ENCODE measurements at places on chromosomes 5 and 9. TPM values are rescaled to one million over a fixed set of nuclear protein-coding genes. Genes with fewer than 3 reads are reported as not detected.

The MEIKIN gene
- not detected for total RNA-seq

The SLC36A3 gene
- not detected for total RNA-seq

The SKP1 gene
- total RNA-seq: 458 TPM

The SIGMAR1 gene
- total RNA-seq: 25.6 TPM

The C9orf78 gene
- 32.0 TPM for total RNA-seq

The CD180 gene
- total RNA-seq: 1.6 TPM

The ARAP3 gene
- 14.7 TPM for total RNA-seq

The GALNT12 gene
- total RNA-seq: 0.54 TPM

The FYB1 gene
- 4.7 TPM for total RNA-seq

The ADAMTS12 gene
- 2.1 TPM for total RNA-seq

The CD72 gene
- total RNA-seq: 0.89 TPM

DNA sequence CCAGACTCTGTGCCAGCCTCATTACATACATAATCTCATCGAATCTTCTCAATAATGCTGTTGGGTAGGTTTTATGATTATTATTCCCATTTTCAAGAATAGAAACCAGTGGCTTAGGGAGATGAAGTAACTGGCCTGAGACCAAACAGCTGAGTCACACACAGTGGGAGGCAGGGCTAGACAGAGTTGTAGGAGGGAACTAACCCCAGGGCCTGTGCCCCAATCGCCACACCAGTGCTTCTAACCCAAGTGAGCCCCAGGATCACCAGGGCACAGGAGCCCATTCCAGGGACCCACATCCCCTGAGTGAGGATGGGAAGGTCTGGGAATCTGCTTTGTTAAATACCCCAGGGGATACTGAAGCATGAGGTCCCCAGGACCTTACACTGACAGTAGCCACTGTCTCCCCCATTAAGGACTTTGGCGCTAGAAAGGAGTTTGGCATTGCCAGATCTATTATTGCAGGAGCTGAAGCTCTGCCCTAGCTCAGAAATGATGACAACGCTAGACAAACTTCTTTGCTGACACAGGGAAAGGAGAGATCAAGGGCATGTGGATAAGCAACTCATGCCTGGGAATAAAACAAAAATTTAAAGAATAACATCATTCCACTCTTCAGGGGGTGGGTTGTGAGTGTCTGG, 63.8 kb upstream of the PPARGC1B start:
- no peak for DNase-seq

DNA sequence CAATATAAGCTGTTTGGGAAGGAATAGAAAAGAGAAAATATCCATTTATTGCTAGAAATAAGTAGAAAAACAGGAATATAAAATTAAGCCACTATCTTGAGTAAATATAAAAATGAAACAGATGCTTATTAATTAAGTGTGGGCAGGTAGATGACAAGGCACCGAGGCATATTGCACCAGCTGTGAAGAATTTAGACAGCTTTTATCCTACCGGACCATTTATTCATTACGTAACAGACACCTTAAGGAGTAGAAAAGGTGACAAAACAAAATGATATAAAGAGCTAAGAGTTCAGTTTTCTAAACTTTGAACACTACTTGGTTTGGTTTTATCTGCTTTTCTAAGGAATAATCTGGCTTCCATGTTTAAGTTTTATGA, 404.1 kb downstream of the PTPRD start:
- DNase-seq: no peak

- no peak for DNase-seq
These were observed 39.0 kb upstream of the HOMER1 start for GRCh38 chr5:79552984-79553383.

DNA sequence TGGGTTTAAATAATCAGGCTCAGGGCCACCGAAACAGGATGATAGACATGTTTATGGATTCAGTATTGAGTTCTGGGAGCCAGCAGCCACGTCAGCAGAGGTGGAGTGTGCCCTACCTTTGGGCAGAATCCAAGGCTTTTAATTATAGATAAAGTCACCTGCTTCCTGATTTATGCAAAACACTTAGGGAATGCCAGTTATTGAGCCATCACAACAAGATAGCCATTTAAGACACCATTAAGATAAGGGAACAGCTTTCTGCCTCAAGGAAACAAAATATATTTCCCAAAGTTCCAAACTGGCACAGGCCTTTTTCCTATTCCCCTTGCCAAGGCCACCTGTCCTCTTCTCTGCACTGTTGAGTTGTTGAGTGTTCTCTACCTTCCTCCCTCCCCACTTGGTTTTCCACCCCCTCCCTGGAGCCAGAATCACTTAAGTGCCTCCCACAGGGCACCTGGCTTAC, 2.4 kb downstream of the CCL28 start:
- DNase-seq: no peak

DNA sequence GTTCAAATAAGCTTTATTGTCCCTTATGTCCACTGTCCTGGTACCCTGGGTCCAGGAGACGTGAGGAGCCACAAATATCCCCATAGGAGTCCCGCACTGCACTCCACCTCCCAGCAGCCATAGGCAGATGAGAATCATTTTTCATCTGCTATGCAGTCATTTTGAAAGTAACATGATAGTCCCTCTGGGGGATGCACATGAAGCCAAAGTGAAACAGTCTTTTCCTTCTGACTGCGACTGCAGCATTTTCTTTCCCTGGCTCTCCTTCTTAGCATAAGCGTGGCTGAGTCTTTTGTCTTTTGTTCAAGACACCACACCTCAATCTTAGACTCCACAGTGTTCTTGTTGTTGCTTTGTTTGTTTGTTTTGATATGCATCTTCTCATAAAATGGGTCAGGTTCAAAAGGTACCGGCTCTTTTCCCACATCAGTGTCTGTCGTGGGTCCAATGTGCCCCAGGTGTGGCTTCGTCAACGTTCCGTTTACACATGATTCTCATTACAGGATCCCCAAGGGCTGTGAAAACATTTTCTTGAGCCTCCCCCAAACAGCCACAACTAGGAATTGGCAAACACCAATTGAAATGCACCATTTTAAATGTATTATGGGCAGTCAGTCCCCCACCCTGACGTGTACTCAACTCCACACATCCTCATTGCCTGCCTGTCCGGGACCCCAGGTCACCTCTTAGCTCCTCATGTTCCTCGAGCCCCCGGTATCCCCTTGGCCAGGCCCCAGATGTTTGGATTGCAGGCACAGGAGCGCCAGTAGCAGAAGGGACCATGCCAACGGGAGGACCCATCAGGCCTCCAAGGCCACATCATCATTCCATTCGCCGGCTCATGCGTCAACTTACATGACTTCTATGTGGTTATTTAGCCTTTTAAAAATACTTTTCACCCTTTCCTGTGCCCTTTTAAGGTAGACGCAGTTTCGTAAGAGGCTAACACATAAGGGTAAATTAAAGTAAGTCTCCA, 237.8 kb upstream of the DAPK1 start:
- DNase-seq: no peak

DNA sequence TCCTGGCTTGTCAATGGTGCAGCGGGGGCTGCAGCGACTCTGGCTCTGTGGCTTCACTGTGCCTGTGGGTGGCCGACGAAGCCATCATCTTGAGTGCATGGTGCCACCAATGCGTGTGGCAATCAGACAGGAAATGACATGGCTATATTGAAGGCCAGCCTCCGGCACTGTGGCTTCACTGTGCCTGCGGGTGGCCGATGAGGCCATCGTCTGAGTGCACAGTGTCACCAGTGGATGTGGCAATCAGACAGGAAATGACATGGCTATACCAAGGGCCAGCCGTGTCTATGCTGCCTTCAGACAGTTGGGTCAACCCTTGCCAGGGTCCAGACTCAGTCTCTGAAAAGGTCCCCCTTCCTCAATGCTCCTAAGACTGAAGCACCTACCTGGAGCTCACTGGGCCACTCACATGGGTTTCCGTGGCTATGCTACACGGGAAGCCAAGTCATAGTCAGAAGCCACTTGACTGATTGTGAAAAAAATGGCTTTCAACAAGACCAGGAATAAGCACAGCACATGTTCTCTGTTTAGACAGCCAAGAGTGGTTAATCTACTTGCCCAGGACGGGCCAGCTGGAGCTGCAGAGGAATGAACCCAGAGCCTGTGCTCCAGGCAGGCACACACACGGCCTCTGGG, 67.5 kb upstream of the S1PR3 start:
- DNase-seq: peak; percentile 76

GRCh38 chr9:123796094-123796493, 133.8 kb downstream of the DENND1A start:
- no peak for DNase-seq

DNA sequence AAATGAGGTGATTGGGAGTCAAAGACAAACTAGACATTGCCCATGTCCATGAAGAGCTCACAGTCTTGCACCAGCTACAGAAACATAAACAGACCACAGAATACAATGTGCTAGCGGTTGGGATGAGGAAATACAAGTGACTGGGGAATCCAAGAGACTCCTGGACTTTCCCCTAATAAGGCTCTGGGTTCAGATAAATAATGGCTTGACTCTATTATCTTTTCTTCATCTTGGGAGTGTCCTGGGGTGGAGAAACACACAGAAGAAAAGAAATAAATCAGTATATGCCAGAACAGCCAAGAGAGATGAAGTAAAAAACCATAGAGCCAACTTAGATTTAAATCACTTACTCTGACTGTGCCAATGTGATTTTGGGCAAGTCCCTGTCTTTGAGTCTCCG, 227.8 kb downstream of the PAPPA start:
- DNase-seq: no peak

DNA sequence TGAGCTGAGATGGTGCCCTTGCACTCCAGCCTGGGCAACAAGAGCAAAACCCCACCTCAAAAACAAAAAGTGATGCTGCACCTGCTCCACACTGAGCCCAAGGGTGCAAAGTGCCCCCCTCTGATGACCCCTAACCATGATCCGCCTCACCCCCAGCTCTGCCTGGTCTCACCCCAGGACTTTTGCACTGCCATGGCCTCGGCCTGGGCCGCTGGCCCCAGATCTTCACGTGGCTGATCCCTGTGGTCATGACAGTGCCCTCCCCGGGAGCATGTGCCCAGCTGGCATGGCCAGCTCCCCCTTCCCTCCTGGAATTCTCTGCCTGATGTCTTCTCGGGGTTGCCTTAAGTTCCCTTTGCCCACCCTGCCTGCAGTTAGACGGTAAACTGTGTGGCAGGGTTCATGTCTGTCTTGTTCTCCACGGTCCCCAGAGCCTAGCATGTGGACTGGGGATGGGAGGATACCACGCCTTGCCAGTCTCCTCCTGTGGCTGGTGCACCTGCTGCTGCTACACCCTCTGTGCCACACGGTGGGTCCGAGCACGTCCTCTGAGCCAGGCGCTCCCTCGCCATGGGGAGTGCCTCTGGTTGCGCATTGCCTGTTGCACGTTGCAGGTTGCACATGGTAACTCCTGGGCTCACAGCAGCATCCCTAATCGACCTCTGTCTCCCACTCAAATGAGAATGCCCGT, 77.4 kb upstream of the PPP1R26 start:
- peak; percentile 23 for DNase-seq

- no peak for DNase-seq
These were observed 14.9 kb downstream of the TXN start for GRCh38 chr9:110241260-110241857.

GRCh38 chr5:83472508-83473345, 1.2 kb downstream of the VCAN start:
- peak; percentile 75 for DNase-seq

GRCh38 chr5:77086689-77087483, at the start of gene ZBED3:
ZBED3 (minus strand) TSS chr5:77087285; CDS start chr5:77077878, 9,407 bp downstream.
- DNase-seq: peak; percentile 82

DNA sequence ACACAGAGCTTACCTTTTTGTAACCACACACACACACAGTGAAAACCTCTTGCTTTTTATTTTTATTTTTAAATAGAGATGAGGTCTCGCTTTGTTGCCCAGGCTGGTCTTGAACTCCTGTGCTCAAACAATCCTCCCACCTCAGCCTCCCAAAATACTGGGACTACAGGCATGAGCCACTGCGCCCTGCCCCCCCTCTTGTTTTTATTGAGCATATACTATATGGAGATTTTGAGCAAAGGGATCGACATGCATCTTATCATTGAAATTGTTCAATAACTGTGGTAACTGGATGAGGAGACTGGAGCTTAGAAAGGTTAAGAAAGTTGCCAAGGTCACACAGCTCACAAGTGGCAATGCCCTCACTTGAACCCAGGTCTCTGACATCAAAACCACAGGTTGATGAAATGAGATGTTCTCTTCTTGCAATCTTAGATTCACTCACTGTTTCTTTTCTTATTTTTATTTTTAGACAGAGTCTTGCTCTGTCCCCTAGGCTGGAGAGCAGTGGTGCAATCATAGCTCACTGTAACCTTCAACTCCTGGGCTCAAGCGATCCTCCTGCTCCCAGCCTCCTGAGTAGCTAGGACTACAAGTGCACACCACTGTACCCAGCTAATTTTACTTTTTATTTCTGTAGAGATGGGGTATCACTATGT, 26.8 kb upstream of the STXBP1 start:
- DNase-seq: no peak

- no peak for DNase-seq
These were observed 785.0 kb downstream of the PRELID2 start for GRCh38 chr5:145050181-145050580.

- DNase-seq: no peak
These were observed 273.2 kb downstream of the MAST4 start for GRCh38 chr5:66869347-66869746.

DNA sequence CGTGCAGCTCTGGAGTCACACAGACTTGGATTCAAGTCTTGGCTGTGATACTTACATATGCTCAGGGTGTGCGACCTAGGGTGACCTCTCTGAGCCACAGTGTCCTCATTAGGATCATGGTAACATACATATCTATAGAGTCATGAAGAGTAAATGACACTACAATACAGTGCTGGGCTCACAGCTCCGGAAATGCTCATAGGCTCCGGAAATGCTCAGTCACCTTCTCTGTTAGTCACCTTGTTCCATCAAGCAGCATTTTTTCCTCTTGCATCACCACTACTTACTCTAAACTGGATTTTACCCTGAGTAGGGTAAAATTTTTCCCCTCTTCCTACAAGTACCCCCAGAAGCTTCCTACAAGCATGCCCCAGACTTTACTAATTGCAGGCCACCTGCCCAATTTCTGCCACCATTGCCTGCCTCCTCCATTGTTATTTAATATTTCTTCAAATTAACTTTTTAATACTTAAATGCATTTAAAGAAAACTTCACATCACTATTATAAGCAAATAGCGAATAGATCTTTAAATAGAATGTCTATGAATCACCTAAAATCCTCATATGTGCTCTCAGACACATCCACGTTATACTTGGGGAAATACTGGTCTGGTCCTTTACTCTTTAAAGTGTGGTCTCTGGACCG, 147.6 kb upstream of the SPRY4 start:
- DNase-seq: no peak

GRCh38 chr5:172722327-172722815, 48.6 kb downstream of the DUSP1 start:
- DNase-seq: no peak

DNA sequence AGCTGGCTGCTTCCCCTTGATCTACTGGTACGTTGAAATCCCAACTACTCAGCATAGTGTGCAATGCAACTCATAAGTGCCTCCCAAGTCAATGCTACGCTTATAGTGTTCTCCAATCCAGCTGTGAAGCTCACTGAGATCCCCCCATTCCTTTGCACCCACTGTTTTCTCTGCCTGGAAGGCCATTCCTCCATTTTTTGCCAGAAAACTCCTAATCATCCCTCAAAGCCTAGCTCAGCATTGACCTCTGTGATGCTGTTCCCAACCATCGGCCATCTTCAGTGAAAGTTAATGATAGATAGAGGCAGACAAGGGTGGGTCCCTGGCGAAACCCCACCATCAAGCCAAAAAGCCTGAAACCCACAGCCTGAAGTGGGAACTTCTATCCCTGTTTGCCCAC, 211.0 kb downstream of the ENC1 start:
- DNase-seq: no peak

- DNase-seq: no peak
These were observed 254.1 kb downstream of the FSTL4 start for GRCh38 chr5:133358271-133358670.

- no peak for DNase-seq
These were observed 65.8 kb downstream of the SEMA4D start for GRCh38 chr9:89431930-89432725.

GRCh38 chr5:63483338-63483737, 478.9 kb downstream of the HTR1A start:
- DNase-seq: no peak
